ENCODE measurements at places on chromosomes 4 and X. TPM values are rescaled to one million over a fixed set of nuclear protein-coding genes. Genes with fewer than 3 reads are reported as not detected.

Gene FAM236B
- not detected for total RNA-seq

Gene P2RY10
- not detected for total RNA-seq

Gene PAGE1
- 0.69 TPM for total RNA-seq

GRCh38 chrX:16491461-16491860 lies 158.5 kb upstream of the S100G start:
- H3K4me3 ChIP-seq, result no peak overlapping the region
- no peaks in the 10 kb centered on the region for H3K27me3 ChIP-seq
- DNase-seq, result no peak
- no peak overlapping the region for H3K27ac ChIP-seq
- no peaks in the 10 kb centered on the region for H3K36me3 ChIP-seq
- H3K4me1 ChIP-seq, result no peaks in the 10 kb centered on the region

GRCh38 chr4:2069986-2070385 lies 10.9 kb downstream of the NAT8L start:
- H3K36me3 ChIP-seq, result no peaks in the 10 kb centered on the region
- DNase-seq, result no peak
- no peaks in the 10 kb centered on the region for H3K27me3 ChIP-seq
- H3K4me1 ChIP-seq, result peaks cover 81% of the 10 kb centered on the region
- H3K27ac ChIP-seq, result no peak overlapping the region
- H3K4me3 ChIP-seq, result no peak overlapping the region

- no peaks in the 10 kb centered on the region for H3K36me3 ChIP-seq
- H3K4me1 ChIP-seq, result no peaks in the 10 kb centered on the region
- DNase-seq, result no peak
- no peaks in the 10 kb centered on the region for H3K27me3 ChIP-seq
- H3K27ac ChIP-seq, result no peak overlapping the region
Measured at GRCh38 chrX:138683600-138683999, 27.9 kb downstream of the FGF13 start.

All from HepG2 (cell line).